ENCODE measurements at places on chromosomes 16 and 17.

GRCh38 chr16:68884401-68884800 is 41.1 kb downstream of the TANGO6 start:
- no peak for DNase-seq

DNA sequence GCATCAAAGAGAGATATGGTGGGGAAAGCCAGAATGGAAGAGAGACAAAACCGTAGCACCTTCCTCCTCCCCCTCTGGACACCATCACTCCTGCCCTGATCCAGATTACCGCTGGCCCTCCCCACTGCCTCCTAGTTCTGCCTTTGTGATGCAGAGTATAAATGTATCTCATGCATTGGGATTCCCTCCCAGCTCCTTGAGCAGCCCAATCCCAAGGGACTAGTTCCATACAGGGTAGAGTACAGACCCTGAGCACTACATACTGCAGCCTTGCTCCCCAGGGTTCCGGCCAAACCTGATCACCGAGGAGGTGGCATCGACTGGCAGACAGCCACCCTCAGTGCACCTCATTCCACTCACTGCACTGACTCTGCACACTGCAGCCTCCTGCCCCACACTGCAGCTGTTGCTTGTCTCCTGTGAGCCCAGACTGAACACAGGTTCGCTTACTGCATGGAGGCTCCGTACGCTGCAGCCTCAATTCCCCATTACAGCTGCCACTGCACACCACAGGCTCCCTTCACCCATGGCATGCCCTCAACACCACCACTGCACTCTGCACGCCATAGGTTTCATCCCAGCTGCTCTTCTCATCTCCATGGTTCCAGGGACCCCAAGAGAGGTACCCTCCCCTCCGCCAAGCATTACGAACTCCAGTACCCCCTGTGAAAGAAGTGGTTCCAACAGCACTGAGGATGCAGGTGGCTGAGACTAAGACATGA is 1.7 kb upstream of the THRA start:
- no peak for DNase-seq

DNA sequence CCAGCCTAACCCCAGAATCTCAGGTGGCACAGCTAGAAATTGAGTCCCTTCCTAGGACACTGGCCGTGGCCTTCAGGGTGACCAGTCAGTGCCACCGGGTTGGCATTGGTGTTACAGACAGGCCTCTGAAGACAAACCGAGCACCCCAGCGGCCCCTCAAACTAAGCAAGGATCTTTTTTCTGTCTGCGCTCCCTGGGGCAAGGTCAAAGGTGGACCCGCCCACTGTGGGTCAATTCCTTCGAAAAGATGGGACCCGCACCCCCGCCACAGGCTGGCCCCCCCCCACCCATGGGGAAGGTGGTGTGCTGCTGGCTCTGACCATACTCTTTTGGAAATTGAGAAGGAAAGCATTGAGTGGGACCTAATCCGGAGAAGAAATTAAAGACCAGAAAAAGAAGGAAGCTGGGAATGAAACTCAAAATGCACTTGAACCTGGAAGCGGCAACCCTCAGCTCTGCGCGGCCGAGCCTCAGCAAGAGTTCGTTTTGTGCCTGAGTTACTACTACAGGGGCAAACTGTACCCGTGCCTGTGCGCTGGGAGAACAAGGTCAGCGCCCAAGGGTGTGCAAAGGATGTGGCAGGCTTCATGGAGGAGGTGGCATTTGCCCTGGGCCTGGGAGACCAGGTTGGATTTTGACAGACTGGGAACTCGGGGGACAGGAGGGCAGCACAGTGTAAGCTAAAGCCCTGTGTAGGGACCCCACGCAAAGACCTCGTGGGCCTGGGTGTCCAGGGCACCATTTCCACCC is 20.4 kb downstream of the TMC6 start:
- DNase-seq = no peak

GRCh38 chr16:53920988-53921387 is 217.0 kb downstream of the FTO start:
- DNase-seq = no peak

GRCh38 chr17:5533486-5534315 is 47.3 kb downstream of the MIS12 start:
- no peak for DNase-seq

- no peak for DNase-seq
These were observed 2.4 kb downstream of the UTS2R start for GRCh38 chr17:82373731-82374625.

DNA sequence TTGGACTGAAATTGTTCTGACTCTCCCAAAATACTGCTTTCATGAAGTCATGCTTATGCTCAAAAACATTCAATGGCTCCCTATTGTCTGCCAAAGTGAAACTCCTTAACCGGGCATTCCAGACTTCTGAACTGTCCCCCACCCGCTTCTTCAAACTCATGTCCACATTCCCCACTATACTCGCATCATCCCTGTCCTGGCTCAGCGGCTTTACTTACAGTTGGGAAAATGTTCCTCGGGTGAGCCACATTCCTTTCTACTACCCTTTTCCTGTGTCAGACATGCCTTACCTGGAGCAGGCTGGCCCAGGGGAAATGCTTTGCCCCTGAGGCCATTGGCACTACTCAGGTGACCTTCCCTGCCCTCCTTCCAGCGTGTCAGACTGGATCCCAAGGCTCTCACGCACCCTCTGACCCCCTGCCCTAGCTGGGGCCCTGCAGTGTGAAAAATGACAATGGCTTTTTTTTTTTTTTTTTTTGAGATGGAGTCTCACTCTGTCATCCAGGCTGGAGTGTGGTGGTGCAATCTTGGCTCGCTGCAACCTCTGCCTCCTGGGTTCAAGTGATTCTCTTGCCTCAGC is 5.3 kb downstream of the CYGB start:
- DNase-seq = no peak

DNA sequence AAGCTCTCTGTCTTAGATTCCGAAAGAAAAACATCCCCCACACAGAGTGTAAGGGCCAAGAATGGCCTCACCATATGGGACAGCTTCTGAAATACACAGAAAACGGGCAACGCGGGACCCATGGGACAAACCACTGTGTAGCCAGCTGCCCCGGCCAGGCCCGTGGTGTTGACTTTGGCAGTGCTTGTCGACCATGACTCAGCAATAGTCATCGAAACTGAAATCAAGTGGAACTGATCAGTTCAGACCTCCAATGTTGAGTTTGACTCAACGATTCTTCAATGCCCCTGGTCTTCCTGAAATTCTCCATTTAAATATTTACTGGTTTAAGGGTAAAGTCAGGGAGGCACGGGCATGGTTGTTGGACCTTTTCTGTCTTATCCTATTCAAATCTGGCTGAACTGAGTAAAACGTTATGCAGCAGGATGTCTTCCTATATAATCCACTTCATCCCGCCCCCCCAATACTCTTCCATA is 27.5 kb downstream of the ZFHX3 start:
- DNase-seq = peak; percentile 51

GRCh38 chr17:56880133-56880532 is 33.7 kb downstream of the TRIM25 start:
- no peak for DNase-seq

DNA sequence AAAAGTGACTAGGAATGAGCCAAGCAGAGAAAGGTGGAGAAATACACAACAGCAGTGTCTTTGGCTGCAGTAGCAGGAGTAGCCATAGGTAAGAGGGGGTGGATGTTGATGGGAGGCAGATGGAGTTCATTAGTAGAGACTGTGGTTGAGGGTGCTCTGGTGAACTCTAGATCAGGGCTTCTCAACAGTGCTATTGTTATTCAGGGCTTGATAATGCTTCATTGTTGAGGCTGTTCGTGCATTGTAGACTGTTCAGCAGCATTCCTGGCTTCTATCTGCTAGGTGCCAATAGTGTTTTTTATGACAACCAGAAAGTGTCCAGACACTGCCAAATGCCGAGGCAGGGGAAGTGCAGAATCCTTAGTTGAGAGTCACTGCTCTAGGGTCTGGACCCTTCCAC is 3.6 kb downstream of the ALKBH5 start:
- no peak for DNase-seq

- no peak for DNase-seq
These were observed 3.6 kb upstream of the PHF12 start for GRCh38 chr17:28954886-28955285.

DNA sequence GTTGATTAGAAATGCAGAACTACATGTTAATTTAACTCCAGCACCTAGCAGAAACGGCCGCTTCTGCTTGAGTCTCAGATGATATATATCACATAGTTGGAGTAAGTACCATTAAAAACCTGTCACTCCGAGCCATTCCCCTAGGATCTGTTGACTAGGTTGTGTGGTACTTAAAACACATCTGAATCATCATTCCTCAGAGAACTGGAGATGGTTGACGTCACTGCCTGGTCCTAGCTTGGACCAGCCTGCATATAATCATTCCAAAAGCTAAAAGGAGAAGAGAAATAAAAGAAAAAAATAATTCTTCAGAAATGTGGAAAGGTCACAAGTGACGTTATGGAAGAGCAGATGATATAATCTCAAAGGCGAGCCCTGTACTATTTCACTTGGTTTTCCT is 31.3 kb upstream of the RASL10B start:
- no peak for DNase-seq

- no peak for DNase-seq
These were observed 33.3 kb upstream of the METTL9 start for GRCh38 chr16:21565861-21566669.

GRCh38 chr17:58665946-58666857 is 25.6 kb downstream of the TEX14 start:
- DNase-seq = no peak

GRCh38 chr16:57255686-57256415 is 10.8 kb downstream of the ARL2BP start:
- no peak for DNase-seq

DNA sequence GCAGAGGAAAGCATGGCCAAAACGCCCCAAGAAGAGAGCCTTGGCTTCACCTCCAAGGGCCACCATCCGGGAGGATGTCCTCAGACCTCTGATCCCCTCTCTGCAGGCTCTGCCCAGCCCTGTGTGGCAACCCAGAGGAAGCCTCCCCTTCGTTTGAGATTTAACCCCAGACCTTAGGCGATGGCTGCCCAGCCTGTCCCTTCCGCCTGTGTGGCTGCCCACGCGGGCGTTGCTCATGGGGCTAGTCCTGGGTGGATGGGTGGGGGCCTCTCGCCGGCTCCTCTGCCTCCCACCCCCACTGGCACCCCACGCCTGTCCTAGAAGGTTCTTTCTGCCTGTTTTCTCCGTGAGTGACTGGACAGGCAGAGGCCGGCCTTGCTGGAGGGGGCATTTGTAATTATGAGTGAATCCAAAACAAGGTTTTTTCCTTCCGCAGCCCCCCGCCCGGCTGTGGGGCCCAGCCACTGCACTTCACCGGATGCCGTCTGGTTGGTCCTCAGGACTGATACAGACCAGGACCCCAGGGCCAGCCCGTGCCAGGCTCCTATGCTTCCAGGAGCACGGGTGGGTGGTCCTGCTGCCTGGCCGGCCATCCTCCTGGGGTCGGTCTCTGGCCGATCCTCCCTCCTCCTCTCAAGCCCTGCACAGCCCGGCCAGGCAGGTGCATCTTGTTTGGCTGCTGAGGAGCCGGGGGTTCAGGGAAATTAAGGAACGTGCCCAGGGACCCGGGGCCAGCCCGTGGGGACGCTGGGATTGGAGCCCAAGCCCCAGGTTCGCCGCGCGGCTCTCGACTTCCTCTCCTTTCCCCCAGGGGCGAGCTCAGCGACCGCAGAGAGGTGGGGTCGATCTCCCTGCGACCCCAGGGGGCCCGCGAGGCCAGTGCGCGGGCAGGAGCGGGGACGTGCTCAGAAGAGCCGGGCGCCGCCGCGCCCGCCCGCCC is at the start of gene TMEM235:
TSS of gene TMEM235 (plus strand) at position 636 of the 940 bp plus-strand sequence. CDS start 393 bp downstream, outside the sequence.
- no peak for DNase-seq

GRCh38 chr16:86343027-86343795 is 167.1 kb upstream of the FOXF1 start:
- peak; percentile 24 for DNase-seq

DNA sequence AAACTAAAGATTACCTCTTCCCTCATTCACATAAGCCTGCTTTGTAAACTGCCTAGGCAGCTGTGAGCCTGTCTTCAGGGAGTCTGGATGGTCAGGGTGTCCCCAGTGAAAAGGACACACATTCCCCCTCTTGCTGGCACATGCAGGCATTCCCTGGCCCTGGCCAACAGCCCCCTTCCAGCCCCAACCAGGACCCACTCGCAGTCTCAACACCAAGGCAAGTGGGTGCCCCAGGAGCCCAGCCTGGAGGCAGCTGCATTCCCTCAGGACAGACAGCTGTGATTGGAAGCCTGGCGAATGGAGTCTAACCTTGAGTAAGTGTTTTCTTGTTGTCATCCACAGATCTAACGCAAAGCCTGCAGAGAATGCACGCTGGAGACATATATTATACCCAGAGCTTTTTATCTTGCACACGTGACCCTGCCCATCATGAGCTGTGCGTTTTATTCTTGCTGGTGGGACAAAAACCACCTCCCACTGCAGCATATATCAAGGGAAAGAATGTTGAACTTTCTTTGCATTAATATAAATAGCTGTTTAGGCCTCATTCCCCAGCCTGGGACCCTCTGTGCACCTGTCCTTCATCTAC is 95.0 kb upstream of the LHX1 start:
- DNase-seq = no peak

GRCh38 chr17:79201536-79202227 is 127.1 kb downstream of the ENGASE start:
- DNase-seq = no peak

GRCh38 chr17:18270046-18270931 is 9.8 kb downstream of the MIEF2 start:
- no peak for DNase-seq

DNA sequence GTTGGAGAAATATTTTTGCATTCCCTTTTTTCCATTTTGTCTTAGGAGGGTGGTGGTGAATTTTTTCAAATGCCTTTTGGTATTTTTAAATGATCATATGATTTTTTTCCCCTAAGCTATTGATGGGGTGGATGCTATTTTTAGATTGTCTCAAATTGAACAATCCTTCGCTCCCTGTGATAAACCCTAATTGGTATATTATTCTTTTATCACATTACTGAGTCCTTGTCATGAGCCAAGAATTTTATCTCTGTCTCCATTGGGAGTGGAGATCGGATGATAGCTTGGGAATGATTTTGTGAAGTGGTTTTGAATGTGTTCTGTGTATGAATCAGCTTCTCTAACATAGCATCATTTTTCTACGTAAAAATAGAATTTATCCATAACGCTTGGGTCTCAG is 15.4 kb downstream of the NECAB2 start:
- DNase-seq = no peak

DNA sequence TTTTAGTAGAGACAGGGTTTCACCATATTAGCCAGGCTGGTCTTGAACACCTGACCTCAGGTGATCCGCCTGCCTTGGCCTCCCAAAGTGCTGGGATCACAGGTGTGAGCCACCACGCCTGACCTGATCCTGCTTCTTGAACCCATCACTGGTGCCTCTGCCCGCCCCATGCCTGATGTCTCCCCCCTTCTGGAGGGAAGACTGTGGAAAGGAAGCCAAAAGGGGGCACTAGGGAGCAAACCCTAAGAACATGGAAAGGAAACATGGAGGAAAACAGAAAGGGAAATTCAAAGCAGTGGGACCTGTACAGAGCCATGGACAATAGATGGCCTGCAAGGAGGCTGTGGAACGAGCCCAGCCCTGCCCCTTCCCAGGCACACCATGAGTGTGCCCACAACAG is 31.1 kb upstream of the FASN start:
- DNase-seq = no peak

- DNase-seq = no peak
These were observed 67.1 kb downstream of the SSH2 start for GRCh38 chr17:29862951-29863350.

- DNase-seq = no peak
These were observed 276.4 kb downstream of the SOX9 start for GRCh38 chr17:72397223-72397667.
